ENCODE measurements at places on chromosomes 4 and X.
A peak's percentile ranks its signal among the peaks of the same experiment; 100 is the strongest.

- no peak for ATAC-seq
These were observed 164.3 kb upstream of the PABPC4L start for GRCh38 chr4:134365852-134366251.

- ATAC-seq = peak; percentile 34
These were observed 41.3 kb downstream of the DOCK11 start for GRCh38 chrX:118536687-118537461.

DNA sequence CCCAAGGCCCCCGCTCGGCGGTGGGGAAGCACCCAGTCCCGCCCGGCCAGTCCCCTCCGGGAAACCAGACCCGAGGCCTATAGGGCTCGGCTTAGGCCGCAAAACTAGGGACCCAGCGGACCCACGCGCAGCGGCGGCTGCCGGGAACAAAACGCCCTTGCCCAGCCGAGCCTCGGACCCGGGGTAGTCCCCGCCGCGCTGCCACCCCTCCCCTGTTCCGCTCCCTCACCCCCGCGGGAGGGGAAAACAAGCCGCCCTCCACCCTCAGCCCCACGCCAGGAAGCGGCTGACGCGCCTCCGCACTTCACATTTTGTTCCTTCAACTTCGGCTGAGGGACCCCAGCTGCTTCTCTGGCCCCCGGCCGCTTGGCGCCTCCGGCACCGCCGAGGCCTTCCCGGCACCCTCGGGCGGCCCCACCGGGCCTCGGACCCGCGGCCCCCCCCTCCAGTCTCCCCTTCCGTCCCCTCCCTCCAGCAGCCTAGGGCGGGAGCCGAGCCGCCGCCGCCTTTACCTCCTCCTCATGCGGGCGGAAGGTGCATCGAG, 694 bp downstream of the PDS5A start:
- ATAC-seq = peak; percentile 20

DNA sequence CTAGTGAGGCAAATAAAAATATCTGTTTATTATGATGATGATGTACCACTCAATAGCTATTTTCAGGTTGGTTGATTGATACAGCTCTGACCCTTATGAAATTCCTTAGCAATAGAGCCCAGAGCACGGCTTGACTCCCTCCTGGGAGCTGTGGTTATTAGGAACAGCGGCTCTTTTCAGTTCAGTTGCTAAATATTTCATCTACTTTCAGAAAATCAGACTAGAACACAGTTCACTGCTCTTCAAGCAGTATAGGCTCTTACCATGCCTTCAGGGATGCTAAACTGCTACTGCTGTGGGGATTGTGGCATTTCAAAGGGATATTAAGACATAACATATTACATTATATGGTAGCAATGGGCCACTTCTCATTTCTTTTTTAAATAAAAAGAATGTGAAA, 218.8 kb downstream of the SNCA start:
- ATAC-seq = no peak

GRCh38 chr4:41640906-41641305, 102.9 kb downstream of the LIMCH1 start:
- ATAC-seq = no peak

DNA sequence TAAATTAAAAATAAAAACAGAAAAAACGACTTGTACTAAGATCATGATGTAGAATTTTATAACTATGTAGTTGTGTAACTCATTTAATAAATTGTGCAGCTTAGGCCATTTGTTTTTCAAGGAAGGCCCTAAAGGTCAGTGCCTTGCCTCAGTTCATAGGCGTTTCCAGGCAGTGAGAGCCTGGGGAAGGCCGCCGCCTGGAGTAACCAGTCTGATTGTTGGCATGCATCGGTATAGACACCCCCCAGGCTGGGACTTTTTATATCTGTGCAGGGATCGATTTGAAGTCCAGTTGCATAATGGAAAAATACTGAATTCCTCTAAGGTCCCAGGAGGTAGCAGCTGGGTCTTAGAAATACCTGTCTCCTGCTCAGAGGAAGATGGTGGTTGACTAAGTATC, 77.2 kb downstream of the TMEM131L start:
- ATAC-seq = peak; percentile 48

DNA sequence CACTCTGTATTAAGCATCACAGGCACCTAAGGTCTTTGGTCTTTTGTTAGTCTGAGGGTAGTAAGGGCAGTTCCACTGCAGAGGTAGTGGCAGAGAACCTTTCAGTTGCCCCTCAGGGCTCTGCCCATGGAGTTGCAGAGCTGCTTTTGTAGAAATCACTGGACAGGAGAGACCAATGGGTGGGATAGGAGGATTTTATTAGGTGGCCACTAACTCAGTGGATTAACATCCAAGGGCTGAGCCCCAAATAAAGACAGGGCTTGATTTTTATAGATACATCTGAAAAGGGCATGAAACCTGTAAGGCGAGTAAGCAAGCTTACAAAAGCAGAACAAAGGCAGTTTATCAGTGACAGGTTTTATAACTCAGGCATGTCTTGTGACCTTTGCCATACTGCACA, 1035.4 kb downstream of the SH3BGRL start:
- no peak for ATAC-seq

DNA sequence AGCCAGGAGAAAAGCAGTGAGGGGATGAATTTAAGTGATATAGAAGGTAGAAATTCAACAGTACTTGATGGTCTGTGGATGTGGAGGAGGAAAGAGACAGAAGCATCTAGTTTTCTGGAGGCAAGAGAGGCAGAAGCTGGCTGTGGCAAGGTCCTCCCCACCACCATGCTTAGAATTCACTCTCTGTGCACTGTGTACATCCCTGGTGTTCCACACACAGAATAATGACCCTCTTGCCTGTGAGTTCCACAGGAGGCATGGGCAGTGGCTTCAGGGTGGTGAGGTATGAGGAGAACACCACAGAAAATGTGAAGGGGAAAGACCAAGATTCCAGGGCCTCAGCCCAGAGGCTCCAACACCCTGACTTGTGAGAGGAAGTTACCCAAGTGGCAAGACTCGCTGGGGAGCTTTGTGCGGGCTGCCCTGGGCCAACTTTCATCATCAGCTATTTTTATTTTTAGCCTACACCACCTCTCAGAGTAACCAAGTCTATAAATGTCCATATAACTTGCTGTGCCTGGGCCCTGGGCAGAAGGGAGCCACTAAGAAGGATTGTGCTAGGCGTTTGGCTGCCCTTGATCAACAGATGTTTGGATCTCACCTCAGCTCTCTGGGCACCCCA, 7.8 kb upstream of the INTS6L start:
- ATAC-seq = no peak

DNA sequence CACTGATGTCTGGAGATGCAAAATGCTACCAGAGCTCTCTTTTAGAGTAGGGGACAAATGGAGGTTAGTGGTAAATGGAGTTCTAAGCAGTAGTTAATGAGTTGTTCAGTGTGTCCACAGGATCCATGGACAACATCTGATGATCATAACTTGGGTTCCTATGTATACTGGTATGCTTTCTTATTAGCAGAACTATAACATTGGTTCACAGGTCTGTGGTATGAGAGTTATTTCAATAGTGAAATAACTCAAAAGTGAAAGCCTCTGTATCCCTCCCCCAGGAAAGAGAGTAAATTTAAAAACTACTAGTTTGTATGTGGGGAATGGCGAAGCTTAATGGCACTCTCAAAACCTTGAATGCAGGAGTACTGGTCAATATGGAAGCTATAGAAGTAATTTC, 363.5 kb upstream of the EMCN start:
- ATAC-seq = no peak

DNA sequence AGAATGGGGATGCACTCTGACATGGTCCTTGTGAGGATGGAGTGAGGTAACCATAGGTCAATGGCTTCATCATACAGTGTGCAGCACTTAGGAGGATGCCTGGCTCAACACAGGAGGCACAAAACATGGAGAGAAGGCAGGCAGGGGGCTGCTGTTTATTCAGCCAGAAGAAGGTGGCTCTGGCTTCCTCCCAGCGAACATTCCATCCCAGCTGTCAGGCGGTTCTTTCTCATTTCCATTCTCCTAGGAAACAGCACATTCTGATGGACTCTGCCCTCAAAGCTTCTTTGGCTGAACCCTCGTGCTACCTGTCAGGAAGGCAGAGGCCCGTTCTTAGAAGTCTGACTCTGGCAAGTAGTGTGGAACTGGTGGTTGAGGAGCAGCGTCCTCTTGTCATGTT, 18.6 kb downstream of the STK32B start:
- no peak for ATAC-seq

DNA sequence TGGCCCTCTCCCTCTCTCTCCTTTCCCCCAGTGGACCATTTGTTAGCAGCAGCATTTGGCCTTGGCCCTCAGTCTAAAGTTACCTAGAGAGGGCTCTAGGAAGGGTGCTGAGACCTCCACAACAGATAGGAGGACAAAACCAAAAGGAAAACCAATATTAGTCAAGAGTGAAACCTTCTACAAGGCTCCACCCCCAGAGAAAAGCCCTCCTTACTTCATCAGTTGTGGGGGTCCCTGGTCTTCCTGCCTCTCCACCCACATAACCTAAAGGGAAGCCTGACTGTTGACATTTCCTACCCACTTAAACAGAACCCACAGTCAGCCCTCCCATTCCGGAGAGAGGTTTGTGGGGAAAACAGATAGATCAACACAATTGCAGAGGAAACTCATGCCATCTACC, 4.7 kb upstream of the CD40LG start:
- no peak for ATAC-seq

DNA sequence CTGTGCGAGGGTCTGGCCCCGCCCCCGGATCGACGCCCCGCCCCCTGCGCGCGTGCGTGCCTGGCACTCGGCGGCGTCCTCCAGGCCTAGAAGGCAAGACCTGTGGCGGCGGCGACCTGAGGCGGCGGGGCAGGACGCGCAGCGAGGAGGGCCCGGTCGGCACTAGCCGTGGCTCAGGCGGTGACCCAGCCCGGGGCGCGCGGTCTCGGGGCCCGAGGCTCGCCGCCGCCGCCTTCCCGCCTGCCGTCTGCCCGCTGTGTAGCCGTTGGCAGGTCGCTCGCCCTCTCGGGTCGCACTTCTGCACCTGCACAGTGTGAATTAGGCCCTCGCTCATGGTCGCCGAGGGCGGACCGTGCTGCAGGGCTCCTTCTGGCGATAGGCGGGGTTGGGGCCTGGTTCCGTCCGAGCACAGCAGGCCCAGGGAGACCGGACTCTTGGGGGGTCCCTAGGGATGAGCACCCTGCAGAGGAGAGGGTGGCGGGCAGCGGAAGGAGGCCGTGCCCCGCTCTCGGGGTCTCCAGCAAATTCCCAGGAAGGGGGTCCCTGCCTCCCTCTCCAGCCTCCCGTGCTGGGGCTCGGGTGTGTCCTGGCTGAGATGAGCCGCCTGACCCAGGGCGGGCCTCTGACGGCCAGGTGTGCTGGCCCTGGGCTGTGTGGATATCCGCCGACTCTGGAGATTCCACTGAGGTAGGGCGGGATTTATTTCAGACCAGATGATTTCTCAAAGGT, 557 bp upstream of the FAM53A start:
- no peak for ATAC-seq

- ATAC-seq = no peak
These were observed 296.2 kb upstream of the FAT1 start for GRCh38 chr4:187019896-187020295.

DNA sequence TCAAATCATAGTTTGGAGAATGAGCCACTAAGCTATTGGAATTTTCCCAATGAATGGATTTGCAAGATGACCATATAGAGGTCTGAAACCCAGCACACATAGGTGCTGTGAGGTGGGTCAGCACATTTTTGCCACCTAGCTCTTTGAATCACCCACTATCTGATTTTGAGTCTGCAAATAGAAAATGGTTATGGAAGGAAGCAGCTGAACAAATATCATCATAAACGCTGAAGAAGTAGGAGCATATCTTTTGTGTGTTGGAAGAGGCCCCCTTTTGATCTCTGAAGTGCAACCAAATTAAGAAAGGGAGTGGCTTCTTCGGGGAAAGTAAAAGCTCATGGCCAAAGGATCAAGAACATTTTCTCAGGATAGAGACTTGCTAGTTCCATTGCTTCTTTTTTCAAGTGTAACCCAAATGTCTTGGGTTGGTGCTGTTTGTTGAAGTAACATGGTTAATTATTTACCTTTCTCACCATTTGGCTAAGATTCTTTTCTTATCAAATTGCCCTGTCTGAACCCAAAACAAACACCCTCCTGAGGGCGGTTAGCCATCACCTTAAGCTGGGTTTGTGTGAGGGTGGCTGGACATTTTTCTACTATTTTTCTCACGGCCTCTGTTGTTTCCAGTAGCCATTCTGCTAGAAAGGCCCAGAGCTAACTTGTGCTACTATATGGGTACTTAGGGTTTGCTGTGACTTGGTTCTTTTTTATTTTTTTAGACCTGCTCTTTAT, 18.4 kb upstream of the SORBS2 start:
- no peak for ATAC-seq

- ATAC-seq = no peak
These were observed 89.0 kb upstream of the BMPR1B start for GRCh38 chr4:94668724-94669123.

DNA sequence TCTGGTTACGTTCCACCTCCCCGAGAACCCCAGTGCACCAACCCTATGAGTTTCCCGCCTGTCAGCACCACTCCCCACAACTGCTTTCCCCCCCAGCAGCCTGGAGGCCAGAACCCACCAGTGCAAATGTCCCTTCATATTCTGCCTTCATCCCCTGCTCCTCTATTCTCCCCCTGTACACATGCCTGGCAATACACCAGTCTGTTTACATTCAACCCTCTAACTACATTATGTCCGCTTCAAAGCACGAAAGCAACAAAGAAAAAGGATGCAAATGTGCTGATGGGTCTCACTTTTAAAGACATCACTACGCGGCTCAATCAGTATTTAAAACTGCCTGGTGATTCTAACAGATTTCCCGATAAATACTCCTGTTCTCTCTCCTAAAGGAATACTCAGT, 126.7 kb upstream of the SORBS2 start:
- no peak for ATAC-seq

DNA sequence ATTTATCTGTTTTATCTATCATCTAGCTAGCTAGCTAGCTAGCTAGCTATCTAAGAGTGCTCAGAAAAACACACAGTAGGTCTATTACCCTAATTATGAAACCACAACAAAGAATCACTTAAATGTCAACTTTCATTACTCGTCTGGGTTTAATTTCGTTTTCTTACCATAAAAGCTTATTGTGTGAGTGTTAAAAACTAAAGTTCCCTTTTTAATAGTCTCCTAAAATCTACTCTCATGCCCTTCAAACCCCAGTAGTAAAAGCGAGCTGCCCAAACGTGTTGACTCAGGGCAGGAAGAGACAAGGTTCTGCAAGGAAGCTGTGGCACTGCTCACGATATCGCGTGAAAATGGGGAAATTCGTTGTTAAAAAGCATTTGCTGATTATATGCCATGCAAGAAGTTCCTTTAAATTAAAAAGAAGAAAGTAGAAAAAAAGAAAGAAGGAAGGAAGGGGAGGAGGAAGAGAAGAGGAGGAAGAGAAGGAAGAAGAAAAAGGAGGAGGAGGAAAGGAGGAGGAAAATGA, 595 bp downstream of the MBNL3 start:
- ATAC-seq = no peak

GRCh38 chr4:86791126-86791525, 58.1 kb downstream of the SLC10A6 start:
- ATAC-seq = no peak

DNA sequence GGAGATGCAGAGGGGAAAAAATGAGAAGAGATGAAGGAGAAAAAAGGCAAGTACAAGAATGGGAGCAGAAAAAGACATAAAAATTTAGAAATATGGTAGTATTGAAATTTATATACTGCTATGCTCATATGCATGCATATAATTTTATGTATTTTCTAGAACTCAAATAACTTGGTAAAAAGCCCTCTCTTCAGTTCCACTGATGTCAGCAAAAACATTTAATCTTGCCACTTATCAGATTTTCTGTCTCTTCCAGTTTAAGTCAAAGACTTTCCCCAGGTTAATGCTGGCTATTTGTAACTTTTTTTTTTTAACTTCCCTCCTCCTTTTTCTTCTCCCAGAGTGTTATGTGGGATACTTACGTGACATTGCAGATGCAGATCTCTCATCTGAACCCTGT, 617.5 kb upstream of the CPEB2 start:
- ATAC-seq = no peak

All from gastroesophageal sphincter (tissue), 4 donors.